ENCODE measurements at places on chromosomes 12 and 14.

DNA sequence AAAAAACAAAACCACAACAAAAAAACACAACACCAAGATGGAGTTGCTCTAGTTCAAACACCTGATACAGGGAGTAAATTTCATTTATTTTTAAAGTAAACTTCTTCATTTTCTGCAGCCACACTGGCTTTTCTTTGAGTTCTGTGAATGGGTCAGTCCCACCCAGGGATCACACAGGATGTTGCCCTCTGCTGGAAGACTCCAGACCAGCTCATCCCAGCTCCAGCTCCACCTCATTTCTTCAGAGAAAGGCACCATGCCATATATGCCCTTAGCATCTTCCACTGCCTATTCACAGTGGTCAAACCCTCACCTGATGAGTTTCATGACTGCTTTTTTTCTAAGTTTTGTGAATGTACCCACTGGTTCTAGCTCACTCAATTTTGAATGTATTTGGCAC lies 8.0 kb downstream of the GLIPR1 start:
- no peak for DNase-seq

DNA sequence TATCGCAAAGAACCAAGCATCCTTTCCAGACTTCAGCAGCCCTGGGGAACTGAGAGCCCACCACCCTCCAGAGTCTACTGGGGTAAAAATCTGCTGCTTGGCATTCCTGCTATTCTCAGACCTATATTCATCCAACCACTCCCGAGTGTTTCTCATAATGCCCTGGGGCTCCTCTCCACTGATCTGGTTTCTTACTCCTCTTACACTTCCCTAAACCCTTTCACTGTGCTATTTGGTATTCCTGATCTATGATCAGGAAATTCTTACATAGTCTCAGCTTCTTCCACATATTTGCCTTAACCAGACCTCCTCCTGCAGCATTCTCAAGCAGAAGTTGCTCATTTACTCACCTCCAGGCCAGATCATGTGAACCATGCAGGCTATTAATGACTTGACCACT lies 82.4 kb downstream of the SYT10 start:
- no peak for DNase-seq

DNA sequence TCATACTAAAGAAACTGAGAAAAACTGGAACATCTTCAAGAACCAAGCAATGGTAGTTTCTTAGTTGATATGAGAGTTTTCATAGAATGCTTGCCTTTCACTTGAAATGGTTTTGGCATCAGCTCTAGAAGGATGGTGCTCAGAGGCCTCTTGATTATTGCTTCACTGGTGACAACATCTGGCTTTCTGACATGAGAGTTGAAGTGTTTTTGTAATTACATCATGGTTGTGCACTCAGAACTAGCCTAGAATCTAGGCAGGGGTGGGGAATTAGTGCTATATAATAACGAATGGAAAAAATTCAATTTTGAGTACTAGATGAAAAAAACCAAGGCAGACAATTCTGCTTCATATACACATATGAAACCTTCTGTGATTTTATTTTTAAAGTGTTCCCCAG lies 172.8 kb upstream of the LMNTD1 start:
- no peak for DNase-seq

GRCh38 chr12:7103837-7104584 lies 5.0 kb downstream of the C1RL start:
- no peak for DNase-seq
